ENCODE measurements at places on chromosomes 12 and 14.
A peak's percentile ranks its signal among the peaks of the same experiment; 100 is the strongest.

DNA sequence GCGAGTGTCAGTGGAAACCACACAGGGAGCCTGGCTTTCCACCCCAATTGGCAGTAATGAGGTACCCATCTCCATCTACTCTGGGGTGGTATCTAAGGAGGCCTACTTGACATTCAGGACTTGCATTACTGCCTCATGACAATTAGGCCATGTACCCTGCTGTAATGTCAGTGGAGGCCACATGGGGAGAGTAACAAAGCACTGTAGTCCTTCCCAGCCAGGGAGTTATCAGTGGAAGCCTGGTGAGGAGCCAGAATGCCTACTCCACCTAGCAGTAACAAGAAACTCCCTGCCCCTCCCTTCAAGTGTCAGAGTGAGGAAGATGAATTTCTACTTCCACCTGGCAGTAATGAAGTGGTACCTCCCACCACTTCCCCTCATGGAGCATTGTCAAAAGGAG, 12.5 kb downstream of the TIMM9 start:
- DNase-seq, result no peak

DNA sequence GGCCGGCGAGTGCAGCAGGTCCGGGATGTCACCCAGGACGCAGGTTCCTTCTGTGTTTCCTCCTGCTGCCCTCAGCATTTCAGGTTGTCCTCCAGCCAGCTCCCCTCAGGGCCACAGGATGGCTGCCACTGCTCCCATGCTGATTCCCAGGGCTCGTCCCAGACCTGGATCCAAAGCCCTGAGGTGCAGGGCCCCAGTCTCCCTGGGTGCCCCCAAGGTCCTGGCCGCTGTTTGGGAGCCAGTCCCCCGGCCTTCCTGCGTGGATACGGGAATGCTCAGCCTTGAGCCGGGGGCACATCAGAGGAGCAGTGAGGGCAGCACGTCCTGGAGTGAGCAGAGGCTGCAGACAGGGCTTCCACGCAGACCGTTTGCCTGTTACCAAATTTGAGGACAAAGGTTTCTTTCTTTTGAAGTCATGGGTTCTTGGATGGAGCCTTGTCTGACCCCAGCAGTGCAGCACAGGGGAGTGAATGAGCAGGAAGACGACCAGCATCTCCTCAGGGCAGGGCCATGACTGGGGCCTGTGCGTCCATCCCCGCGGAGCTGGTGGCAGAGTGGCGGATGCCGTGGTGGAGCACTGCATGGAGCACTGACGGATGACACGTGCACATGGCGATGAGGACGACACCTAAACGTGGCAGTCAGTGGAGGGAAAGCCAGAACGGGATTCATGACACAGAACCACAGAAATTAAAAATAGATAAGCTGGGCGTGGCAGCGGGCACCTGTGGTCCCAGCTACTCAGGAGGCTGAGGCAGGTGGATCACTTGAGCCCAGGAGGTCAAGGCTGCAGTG, 12.5 kb upstream of the CACNA2D4 start:
- no peak for DNase-seq

DNA sequence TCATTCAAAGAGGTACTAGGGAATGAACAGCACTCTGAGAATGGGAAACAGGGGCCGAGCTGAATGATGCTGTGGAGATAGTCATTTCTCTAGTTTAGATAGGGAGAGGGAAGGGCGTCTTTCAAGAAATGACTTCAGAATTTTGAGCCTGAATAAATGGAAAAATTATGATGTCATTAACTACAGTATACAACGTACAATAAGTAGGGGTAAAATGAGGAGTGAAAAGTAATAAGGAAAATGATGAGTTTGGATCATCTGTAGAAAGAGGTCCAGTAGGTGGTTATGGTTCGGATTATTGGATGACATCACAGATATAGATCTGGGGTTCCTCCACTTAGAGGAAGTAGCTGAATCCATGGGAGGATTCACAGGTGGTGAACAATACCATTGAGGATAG, 960.0 kb downstream of the DIO2 start:
- no peak for DNase-seq

GRCh38 chr14:100880271-100881101, 23.0 kb downstream of the RTL1 start:
- DNase-seq, result no peak

DNA sequence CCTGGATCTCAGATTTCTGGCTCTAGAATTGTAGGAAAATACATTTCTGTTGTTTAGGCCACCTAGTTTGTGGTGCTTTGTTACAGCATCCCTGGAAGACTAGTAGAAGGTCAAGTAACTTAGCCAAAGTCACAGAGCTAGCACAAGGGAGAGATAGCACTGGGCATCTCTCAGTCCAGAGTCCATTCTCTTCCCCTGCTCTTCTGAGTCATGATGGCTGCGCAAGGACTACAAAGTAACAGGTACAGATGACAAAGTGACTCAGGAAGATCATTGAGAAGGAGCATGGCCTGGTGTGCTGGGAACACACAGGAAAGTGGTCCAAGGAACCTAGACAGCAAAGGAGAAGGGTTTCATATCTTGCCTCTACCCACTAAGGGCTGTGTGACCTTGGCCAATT, 19.3 kb downstream of the SLC17A8 start:
- DNase-seq, result no peak

DNA sequence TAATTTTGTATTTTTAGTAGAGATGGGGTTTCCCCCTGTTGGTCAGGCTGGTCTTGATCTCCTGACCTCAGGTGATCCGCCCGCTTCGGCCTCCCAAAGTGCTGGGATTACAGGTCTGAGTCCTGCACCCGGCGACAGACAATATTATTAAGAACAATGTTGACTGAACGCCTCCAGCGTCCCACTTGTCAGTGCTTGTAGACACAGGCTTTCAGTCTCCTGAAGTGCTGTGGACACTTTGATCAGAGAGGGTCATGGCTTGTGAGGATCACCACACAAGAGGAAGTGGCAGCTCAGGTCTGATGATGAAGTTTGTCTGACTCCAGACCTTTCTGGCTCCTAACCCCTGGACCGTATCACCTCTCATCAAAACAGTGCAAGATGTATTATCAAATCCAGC, 114.6 kb downstream of the CHST11 start:
- DNase-seq, result no peak

GRCh38 chr14:25086821-25087396, 37.0 kb upstream of the STXBP6 start:
- DNase-seq, result no peak

- no peak for DNase-seq
Measured at GRCh38 chr12:76495556-76495955, 64.0 kb downstream of the OSBPL8 start.

DNA sequence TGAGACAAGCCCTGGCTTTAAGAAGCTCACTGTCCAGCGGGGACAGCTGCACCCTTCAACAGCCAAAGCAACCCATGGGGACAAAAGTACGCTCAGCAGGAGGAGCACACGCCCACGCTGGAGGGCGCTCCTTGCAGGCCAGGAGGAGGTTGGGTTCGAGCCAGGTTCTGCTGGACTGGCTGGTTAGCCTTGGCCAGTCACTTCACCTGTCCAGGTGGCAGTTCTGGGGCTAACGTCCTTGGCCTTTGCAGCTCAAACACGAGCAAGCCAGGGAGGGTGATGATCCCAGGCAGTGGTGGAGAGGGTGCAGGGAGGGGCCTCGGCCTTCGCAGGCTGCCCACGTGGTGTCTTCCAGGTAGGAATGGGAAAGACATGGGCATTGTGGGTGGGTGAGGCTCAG, 13.1 kb downstream of the CHGA start:
- DNase-seq, result no peak

DNA sequence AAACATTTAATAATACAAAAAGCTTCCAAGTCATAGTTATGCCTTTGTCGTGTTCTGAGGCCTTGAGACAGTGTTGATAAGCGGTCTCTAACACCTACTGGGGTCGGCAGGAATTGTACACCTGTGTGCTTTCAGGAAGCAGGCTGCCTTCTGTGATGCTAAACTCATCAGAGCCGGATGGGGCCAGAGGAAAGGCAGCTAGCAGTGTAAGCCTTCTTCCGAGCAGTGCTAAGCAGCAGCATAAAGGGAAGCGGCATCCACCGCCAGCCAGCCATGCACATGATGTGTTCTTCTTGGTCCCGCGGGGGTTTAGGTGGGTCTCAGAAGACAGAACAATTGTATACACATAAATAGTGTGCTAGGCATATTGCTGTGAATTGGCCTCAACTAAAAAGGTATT, 159.3 kb downstream of the SLC15A4 start:
- no peak for DNase-seq

GRCh38 chr12:131167334-131167733, 213.6 kb downstream of the ADGRD1 start:
- DNase-seq, result no peak

DNA sequence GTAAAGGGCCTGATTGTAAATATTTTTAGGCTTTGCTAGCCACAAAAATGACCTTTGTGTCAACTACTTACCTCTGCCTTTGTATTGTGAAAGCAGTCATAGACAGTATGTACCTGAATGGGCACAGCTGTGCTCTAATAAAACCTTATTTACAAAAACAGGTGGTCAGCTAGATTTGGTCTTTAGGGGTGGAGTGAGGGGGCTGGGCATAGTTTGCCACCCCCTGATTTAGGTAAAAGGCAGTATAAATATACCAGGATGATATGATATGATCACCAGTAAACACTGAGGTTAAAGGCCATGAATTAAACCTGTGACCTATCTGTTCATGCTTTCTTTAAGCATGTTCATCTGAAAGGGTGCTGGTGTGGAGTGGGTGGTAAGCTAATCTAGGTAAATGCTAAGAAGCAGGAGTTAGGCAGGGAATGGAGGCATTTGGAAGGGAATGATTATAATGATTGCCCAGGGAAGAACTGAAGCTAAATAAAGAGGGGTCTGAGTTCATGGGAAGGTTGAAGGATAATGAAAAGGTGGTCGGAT, 77.1 kb upstream of the BCAT1 start:
- no peak for DNase-seq

DNA sequence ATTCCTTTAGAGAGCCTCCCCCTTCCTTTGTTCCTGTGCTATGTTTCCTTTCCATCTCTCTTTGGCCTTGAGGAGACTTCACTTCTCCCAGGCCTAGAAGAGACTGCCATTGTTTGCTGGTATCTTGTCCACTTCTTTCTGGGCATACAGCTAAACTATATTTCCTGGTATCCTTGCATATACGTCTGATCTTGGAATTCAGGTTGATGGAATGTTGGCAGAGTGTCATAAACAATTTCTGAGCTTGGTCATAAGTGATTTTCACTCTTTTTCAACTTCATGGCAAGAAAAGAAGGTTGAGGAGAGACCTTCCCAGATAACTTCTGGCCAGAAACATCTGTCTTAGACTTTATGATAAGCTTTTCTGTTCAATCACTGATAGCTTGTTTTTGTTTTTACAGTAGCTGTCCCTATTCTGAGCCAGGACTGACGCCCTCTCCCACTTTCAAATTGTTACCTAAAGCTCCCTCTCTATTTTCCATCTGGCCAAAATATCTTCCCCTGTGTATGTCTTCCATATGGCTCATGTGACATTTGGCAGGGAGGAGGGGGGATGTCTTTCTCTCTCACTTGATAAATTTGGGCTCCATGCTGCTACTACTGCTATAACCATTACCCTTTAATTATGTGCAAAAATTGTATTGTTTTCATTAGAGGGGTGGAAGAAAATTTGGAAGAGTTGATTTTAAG, 457.0 kb downstream of the ADAMTS20 start:
- no peak for DNase-seq

DNA sequence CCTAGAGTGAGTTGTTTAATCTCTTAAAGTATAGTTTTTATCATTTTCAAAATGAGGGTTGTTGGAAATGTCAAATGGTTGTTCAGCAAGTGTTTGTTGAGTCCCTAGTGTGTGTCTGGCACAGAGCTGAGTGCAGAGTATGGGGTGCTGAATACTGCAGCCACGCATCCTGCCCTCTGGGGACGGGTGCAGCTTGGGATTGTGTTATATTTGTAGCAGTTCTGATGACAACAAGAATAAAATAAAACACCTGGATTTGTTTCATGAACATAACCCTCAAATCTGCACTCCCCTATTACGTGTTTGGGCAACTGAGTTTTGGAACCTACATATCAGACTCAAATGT, 127.9 kb downstream of the CACNA1C start:
- no peak for DNase-seq

GRCh38 chr12:67315661-67316060, 46.5 kb downstream of the CAND1 start:
- DNase-seq, result no peak

DNA sequence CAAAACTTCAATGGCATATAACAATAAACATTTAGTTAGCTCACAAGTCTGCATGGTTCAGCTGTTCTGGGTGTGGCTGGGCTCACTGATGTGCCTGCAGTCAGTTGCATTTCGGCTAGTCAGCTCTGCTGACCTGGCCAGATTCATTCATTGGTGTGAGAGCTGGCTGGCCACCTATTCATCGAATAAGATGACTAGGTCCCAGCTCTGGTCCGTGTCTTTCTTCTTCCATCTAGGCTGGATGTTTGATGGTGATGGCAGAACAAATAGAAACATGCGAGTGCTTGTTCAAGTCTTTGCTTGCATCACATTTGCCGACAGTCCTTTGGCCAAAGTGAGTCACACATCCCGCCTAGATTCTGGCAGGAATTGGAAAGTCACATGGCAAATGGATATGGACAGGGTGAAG, 203.3 kb upstream of the CRY1 start:
- no peak for DNase-seq

- peak; percentile 51 for DNase-seq
Measured at GRCh38 chr12:93569656-93570551, 2.6 kb upstream of the SOCS2 start.

DNA sequence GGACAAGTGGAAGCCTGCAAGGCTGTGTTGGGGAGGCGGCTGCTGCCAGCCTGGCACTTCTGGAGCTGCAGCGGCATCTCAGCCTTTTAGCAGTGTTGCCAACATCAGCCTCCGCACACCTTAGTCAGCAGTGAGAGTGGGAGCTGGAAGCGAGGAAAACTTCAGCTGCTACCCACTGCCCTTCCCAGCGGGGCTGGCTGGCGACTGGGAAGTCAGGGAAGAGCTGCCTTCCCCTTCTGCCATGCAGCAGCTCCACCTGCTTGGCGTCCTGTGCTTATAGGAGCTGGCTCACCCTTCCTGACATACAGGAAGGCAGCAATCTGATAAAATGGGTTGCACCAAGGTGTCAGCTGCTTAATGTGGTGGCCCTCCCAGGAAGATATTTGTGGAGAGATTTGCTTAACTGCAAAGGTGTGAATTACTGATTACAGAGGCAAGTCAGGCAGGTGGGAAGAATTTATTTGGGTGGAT, 15.4 kb upstream of the PLEKHG3 start:
- DNase-seq, result no peak

DNA sequence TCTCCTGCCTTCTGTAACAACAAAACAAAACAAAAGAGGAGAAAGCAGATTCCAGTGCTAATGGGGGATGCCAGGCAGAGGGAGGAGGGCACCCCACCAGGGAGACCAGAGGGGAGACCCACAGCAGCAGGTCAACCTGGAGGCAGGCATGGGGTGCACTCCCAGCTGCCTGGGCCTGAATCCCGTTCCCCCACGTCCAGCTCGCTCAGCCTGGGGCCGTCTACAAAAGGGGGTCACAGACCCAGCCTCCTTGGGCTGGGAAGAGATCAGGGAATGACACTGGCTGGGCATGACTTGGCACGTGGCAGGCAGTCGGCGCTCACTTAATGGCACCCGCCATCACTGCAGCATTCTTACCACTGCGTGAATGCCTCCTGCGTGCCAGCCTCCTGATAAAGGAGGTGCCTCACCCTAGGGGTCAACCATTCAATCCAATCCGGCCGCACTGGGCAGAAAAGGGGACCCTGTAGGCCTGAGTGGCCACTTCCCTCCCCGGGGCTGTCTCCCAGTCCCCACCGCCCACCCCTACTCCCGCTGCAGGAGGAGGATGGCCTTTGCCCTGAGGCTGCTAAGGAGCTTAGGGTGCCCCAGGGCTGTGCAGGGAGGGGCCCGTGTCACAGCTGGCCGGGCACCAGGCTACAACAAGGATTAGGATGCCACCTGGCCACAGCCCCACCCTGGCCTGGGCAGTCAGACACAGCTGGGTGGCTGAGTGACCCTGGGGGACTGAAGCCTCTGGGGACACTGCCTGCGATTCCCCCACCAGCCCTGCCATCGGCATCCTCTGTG, 87.5 kb downstream of the NCOR2 start:
- no peak for DNase-seq
